ENCODE measurements at places on chromosomes 3 and 15.

- no peak for DNase-seq
Measured at GRCh38 chr3:55327131-55327920, 159.8 kb downstream of the WNT5A start.

- DNase-seq = no peak
Measured at GRCh38 chr3:139121513-139122220, 77.0 kb upstream of the PRR23C start.

DNA sequence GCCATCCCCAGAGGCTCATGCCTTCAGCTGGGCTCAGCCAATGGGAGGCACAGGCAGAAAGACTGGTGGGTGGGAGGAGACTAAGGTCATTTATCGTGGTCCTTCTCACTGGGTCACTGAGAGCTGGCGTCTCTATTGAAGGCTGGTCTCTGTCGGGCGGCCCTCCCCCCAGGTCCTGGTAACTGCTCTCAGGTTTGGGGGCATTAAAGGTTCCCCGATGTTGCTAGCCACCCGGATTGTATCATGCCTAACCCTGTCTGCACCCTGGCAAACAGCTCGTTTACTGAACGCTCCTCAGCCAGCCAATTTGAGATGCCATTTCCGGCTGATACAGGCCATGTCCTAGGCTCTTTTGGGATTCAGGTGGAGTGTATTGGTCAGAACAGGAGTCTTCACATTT is 10.5 kb downstream of the SELENOS start:
- no peak for DNase-seq

DNA sequence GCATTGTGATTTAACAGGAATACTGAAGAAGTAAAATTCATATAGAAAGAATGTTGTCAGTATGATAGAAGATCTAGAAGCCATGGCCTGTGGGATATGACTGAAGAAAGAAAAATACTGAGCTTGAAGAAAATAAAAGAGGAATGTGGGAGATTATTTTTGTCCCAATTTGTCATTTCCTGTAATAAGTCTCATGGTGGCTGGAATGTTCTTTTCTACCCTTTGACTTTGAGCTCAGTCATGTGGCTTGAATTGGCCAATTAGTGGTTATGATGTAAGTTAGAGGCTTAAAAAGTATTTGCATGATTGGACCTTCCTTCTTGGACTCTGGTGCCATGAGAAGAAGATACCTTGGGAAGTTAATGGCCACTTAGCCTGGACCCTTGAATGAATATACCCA is 14.1 kb downstream of the APH1B start:
- no peak for DNase-seq

GRCh38 chr3:169456900-169457299 is 206.6 kb downstream of the MECOM start:
- no peak for DNase-seq

GRCh38 chr3:25728101-25728500 is 55.1 kb downstream of the NGLY1 start:
- DNase-seq = no peak

- DNase-seq = no peak
Measured at GRCh38 chr15:66491846-66492245, 5.7 kb downstream of the SNAPC5 start.

- DNase-seq = no peak
Measured at GRCh38 chr15:48097264-48097663, 23.5 kb upstream of the SLC24A5 start.

DNA sequence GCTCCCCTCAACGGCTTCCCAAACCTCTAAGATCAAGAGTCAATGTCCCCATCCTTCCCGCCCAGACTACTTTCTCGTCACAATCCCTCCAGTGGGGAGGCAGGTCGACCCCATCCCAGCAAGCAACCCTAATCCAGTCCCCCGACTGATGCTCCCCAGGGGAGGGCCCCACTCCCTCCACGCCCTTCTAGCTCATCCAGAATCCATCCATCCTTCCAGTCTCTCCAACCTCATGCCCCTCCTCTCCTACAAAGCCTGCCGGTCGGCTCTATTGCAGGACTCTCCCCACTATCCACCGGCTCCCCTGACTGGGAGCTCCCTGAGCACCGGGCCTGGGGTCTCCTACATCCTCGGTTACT is 1.3 kb downstream of the ADAMTS7 start:
- DNase-seq = no peak

- DNase-seq = no peak
Measured at GRCh38 chr15:85045615-85046014, 64.0 kb downstream of the PDE8A start.

- no peak for DNase-seq
Measured at GRCh38 chr15:60396560-60396957, 1.2 kb downstream of the ANXA2 start.

DNA sequence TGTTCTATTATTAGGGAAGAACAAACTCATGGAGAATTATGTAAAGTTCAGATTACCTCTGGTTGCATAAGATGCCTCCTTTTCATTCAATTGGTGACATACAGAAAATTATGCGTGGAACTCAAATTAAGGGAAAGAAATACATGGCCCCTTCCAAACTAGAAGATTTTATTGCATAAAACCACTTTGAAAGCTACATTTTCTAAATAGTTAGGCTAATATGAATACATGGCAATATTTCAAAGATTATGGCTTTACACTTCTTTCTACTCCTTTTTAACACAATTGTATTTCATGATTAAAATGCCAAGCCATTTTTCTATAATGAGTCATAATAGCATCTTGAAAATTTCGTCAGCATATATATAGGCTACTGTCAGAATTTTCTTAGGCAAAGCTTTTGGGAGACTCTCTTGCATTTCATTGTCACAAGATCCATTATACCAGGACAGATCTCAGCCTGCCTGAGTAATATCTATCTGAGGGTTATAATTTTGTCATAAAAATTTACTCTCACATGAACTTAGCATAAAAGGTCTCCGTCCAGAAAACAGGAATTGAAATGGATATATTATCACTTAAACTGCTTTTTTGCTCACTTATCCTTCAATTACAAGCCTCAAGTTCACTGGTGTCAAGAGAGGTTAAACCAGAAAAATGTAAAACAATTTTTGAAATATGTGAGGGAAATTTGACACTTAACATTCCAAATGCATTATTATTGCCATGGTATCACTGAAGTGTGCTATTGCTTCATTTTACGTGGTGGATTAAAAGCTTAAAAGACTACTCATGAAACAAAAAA is 37.1 kb downstream of the CPA3 start:
- no peak for DNase-seq

DNA sequence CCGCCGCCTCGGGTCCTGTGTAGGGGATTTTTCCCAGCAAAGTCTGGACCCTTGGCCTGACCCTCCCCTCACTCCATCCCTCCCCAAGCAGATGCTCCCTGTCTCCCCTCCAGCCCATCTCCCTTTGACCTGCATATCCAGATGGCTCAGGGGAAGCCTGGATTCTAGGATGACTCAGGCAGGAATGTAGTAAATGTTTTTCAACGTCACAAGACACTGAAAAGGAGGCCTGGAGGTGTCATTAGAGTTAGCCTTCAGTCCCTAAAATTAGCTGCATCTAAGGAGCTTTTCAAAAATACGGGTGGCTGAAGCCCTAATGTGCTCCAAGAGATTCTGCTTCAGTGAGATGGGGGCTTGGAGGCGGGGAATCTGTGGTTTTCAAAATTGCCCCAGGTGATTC is 7.2 kb downstream of the ACAN start:
- no peak for DNase-seq

DNA sequence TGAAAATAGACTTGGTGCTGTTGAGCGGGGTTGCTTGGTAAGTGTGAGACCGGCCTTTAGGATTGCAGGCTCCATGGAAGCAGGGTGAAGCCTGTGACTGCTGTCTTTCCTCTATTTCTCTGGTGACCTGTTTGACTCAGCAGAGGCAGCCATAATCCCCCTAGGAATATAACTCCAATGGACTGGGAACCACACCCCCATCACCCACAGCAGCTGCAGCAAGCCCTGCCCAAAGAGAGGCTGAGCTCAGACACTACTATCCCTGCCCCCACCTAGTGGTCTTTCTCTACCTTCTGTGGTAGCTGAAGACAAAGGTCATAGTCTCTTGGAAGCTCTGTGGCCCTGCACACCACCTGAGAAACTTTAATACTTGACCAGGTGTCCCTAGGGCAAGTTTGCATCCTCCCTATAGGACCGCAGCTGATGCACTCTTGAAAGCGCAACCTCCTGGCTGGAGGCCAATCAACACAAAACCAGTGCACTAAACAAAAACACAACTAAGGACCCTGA is 133.6 kb upstream of the MRPL3 start:
- DNase-seq = no peak

DNA sequence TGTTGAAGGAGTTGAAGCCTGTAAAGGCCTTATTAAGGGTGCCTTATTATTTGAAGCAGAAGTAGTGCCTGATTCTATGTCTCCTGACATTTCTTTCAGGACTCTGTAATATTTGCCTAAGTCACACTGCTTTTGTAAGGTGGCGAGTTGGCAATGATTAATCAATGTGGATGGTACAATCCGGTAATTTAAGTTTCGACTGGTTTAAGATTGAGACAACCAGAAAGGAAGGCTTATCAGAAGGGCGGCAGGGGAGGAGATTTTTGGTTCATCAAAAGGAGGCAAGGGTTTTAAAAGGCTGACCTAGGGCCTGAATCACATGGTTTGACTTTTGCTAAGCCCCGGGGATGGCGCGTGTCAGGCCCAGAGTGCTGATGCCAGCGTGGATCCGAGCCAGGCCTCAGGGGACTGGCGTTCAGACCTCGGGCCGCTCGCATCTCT is 830 bp upstream of the RNF13 start:
- no peak for DNase-seq

GRCh38 chr3:33911525-33912322 is 113.3 kb downstream of the PDCD6IP start:
- DNase-seq = no peak

- DNase-seq = no peak
Measured at GRCh38 chr3:76683256-76683655, 356.6 kb upstream of the ROBO2 start.

DNA sequence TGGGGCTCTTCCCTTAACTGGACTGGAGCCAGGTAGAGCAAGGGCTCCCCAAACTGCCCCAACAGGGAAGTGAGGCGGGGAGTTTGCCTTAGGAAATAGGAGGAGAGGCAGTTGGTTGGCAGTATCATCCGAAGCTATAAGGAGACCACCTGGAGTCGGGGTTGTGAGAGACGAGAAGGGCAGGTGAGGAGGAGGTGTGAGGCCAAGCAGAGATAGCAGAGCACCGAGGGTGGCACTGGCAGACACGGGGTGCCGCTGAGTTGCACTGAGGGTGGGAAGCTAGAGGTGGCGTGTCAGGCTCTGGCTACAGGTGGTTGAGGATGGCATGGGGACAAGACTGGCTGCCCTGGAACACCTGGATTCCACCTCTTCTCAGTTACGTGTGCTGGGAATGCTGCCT is 17.2 kb downstream of the RASGRF1 start:
- DNase-seq = no peak

- no peak for DNase-seq
Measured at GRCh38 chr15:58444658-58445332, 13.0 kb downstream of the LIPC start.

DNA sequence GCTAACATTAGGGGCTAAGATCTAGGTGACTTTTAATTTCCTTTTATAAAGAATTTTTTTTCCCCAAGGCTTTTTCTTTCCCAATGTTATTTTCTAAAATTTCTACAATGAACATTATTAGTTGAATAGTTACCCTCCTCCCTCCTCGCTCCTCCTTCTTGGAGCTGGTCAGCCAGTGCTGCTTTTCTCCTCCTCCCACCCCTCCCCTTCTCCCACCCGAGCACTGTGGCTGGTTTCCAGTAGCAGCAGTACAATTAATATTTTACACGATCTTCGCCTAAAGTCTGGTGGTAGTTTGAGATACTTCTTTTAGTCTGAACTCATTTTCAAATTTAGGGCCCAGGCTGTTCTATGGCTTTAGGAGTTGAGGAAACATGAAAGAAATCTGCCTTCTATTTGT is 41.6 kb downstream of the EEFSEC start:
- no peak for DNase-seq

GRCh38 chr3:62237286-62237948 is 135.9 kb downstream of the FEZF2 start:
- DNase-seq = no peak

DNA sequence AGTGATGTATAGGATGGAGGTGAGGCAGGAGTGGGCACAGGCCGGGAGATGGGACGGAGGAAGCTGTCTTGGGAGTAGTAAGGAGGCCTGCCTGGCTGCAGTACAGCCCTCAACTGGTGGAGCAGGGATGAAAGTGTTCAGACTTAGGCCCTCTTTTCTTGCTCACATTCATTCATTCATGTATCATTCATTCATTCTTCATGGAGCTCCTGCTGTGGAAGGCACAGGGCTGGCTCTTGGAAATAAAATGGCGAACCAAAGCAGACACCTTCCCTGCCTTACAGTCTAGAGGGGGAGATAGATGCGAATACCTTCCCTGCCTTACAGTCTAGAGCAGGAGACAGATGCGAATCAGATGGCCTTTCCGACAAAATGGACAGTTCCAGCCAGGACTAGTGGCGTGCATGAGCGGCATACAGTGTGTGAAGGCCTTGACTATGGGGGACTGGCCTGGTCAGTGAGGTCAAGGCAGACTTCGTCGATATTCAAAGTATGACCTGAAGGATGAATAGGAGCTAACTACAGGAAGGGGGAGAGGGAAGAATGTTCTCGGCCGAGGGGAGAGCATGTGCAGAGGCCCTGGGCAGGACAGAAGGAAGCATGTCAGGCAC is 143.2 kb upstream of the TLE3 start:
- DNase-seq = no peak

GRCh38 chr15:92811148-92811913 is 88.8 kb upstream of the CHD2 start:
- DNase-seq = no peak

GRCh38 chr3:88059380-88060170 is 520 bp downstream of the ZNF654 start:
- DNase-seq = no peak

DNA sequence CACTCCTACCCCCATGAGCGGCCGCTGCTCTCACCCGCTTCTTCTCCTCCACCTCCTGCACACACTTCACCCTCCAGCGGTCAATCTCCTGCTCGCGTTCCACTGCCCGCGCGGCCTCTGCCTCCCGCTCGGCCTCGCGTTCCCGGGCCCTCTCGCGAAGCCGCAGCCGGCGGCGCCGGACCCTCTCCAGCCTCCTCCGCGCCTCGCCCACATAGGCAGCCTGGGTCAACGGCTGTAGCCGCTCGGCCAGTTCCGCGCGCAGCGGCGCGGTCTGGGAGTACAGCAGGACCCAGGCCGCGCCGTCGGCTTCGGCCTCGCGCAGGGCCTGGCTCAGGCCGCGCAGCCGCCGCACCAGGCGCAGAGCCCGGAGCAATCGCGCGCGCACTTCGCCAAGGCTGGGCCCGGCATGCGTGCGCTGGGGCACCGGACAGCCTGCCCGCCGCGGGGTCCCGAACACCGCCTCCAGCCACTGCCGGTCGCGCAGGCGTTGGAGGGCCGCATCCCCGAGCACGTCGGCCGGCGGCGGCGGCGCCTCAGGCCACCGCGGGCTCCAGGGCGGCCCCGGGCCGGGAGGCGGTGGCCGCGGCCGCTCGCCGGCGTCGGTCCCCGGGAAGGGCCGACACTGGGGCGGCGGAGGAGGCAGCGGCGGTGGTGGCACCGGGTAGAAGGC is 595 bp downstream of the PDCD7 start:
- peak; percentile 66 for DNase-seq
